ENCODE measurements at places on chromosomes 16 and 17.

- DNase-seq, result no peak
Measured at GRCh38 chr17:78401246-78401645, 22.8 kb downstream of the PGS1 start.

- DNase-seq, result no peak
Measured at GRCh38 chr16:25260416-25260815, 2.8 kb upstream of the ZKSCAN2 start.

- peak; percentile 100 for DNase-seq
Measured at GRCh38 chr17:62653002-62653825, 25.7 kb downstream of the MRC2 start.

- no peak for DNase-seq
Measured at GRCh38 chr16:4260360-4260759, 12.5 kb downstream of the TFAP4 start.

GRCh38 chr16:67517661-67518423, 10.8 kb upstream of the RIPOR1 start:
- no peak for DNase-seq

DNA sequence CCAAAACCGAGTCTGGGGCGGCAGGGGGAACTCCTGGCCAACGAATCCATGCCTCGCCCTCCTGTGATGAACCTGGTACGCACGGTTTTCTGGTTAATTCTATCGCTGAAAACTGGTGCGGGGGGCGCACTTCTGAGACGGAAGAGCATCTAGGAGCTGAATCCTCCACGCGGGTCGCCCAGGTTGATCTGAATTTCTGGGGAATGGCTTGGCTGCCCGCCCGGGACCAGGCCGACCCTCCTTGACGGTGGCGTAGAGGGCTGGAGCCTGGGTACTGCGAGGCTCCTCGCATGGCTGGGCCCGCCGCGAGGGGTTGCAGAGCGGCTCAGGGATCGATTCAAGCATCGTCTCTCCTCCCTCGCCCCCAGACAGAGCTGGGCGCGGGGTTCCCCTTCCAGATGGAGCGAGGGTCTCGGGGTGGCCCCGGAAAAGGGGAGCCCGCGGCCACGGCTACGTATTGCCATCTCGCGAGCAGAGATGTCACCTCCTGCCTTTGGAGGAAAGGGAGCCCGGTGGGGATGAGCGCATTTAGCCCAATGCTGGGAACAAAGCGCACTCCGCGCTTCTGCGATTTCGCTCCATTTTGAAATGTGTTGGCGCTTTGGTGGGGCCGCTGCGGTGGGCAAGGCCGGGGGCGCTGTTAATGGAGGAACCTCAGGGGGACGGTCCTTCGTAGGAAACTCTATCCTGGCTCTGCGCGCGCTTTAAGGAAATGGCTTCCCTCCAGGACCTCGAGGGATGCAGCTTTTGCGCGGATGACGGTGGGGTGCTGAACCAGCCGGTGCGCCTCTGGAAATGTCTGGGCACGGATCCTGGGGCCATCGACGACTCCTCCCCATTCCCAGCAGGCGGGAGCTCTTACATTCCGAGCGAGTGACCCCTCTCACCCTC, 2.7 kb downstream of the MAPT start:
- DNase-seq, result peak; percentile 84

GRCh38 chr17:76356803-76357456, 3.2 kb upstream of the PRPSAP1 start:
- DNase-seq, result no peak

DNA sequence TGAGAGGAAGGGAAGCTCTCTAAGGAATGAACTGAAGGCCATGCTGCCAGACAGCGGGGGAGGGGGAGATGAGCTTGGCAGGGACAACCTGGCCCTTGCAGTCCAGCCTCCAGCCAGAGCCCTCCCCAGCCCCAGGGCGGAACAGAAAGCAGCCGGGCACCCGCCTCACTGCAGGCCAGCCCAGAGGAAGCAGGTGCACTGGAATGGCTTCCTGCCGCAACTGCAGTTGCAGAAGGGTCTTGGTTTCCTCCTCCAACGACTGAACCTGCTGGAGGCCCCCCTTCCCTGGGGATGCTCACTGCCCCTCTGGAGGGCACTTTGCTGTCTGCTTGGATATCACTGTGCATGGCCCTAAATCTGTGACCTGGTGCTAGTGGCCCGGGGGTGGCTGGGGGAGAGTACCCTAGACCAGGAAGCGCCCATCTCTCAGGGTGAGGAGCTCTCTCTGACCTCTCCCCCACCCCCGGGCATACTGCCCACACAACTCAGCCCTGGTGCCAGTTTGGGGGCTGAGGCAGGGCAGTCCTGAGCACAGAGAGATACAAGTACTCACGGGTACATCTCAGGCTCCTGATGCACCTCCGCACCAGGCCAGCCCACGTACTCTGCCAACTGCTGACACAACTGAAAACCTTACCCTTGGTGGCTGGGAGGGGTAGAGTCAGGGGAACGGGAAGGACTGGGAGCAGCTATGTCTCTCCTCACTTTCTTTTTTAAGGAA, 41.1 kb downstream of the MYO18A start:
- DNase-seq, result no peak

GRCh38 chr16:81140930-81141780, 45.0 kb upstream of the GCSH start:
- DNase-seq, result peak; percentile 87

GRCh38 chr17:82787081-82787848, 35.4 kb downstream of the TBCD start:
- DNase-seq, result no peak

DNA sequence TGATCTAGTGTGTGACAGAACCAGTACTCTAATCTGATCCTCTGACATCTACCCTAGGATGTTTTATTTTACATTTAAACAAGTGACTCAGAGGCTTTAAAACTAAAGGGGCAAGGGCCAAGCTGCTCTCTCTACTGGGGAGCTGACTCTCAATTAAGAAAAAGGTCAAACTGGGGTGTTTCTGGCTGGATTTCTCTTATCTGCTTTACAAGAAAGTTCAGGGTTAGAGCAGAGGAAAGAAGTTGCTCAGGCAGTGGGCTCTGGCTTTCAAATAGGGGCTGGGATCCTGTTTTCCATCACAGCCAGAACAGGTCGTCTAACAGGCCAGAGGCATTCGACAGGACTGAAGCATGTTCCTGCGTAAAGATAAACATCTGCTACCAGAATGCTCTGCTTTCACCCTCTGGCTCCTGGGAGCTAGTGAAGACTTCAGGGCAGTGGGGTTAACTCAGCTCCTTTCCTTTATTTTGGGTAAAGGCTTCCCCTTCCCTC, 8.5 kb downstream of the MMP28 start:
- no peak for DNase-seq

- DNase-seq, result no peak
Measured at GRCh38 chr17:75754378-75755204, 10.4 kb downstream of the GALK1 start.

- peak; percentile 77 for DNase-seq
Measured at GRCh38 chr17:30278032-30278431, 13.7 kb downstream of the BLMH start.

DNA sequence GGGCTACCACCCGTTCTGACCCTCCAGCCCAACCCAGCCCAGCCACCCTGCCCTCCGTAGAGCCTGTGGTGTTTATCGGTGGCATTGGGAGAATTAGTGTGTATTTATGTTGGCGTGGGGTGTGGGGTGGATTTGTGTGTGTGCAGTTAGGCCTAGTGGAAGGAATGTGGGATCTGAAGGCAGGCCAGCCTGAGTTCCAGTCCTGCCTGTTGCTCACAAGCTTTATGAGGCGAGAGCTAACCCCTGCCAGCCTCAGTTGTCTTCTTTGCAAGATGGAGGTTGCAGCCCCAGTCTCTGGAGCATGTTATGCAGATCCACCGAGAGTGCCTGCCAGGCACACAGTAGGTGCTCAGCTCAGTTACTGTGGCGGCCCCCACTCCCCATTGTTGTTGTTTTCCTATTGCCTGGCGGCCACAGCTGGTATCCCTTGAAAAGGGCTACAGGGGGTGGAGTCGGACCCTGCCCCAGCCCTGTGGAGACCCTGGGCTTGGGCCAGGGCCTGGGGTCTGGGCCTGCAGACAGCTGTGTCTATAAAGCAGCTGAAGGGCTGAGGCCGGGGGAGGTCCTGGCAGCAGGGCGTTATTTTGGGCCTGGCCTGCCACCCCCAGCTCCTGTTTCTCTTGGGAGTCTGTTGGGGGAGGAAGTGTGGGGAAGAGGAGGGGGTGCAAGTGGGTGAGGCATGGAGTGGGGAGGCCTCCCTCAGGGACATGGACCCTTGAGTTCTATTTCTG, 5.1 kb downstream of the ERBB2 start:
- DNase-seq, result peak; percentile 80

DNA sequence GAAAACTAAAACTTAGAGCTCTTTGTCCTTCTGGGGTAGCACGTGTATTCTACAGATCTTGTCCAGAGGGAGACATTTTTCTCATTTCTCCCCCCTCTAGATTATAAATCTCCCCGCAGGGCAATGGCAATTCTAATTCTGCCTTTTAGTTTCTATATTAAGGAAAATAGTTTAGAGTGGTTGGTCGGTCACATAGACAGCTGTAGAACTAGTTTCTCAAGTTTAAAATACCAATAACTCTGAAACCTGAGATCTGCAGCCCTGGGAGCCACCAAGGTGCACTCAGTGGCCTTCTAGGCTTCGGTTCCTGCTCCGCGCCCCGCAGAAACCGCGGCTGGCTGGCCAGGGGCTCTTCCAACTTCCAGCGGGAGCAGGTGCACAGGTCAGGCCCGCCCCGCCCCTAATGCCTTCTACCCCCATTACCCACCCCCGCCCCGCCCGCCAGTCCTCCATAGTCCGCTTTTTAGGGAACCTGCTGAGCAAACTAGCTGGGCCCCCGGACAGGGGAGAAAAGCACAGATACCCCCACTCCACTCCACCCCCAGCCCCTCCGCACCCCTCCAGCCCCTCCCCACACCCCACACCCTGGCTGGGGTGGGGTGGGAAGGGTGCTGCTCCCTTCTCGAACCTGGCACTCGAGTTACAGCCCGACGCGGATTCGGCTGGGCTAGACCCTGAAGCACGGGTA, 431 bp downstream of the SLFN11 start:
- peak; percentile 57 for DNase-seq

DNA sequence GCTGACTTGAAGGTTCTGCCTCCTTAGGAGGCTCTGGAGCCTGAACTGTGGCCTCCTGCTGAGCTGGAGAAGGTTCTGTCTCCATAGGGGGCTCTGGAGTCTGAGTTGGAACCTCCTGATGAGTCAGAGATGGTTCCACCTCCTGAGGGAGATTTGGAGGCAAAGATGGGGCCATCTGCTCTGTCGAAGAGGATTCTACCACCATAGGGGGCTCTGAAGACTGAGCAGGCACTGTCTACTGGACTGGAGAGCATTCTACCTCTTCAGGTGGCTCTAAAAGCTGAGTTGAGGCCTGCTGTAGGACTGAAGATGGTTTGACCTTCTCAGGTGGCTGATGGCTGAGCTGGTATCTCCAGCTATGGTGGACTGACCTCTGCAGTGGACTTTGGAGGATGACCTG, 16.2 kb downstream of the RDM1 start:
- DNase-seq, result no peak

DNA sequence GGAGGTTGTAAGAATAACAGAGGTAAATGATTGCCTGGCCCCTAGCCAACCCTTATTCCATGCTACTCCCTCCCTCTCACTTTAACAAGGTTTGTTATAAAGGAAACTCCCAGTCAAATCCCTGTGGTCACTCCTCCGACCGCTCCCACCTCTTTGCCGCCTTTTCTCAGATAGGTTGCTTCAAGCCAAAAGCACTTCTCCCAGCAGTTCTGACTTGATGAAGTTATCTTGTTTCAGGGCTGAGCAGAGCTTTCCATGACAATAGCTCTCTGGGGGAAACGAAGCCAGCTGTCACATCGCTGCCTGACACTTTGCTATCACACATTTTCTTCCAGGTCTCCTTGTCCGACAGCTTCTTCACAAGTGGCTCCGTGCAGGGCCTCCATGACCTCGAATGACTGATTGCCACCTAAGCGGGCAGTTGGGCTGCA, 278.6 kb downstream of the HAPSTR1 start:
- DNase-seq, result peak; percentile 72

DNA sequence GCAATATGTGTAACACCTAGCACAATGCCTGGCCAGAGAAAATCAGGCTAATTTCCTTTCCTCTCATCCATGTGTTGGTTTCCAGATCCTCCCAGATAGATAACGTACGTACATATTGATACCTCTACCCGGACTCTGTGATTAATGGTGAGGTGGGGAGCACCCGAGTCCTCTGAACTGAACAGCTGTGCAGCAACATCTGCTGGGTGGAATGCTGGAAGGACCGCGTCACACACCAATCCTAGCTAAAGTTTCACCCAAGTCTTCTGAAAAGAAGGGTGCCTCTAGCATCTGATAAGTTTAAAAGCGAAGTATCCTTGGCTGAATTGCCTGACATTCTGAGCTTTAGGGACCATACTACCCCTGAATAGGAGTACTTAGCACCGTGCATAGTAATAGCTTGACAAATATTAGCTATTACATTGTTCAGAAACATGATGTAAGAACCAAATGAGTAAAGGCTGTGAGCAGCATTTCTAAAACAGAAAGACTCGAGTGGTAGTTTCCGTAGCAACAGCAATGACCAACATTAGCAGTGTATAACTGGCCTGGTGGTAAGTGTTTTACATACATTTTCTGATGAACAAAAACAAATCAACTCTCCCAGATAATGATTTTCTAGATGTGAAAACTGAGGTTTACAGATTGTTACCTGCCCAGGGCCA, 91.4 kb downstream of the SYCE1L start:
- no peak for DNase-seq

- DNase-seq, result no peak
Measured at GRCh38 chr16:12458591-12459358, 344.9 kb downstream of the CPPED1 start.
